ENCODE measurements at places on chromosomes 6 and 20.

- DNase-seq, result no peak
These were observed 6.1 kb downstream of the PRDM13 start for GRCh38 chr6:99612551-99613408.

- no peak for DNase-seq
These were observed 18.0 kb downstream of the MRPL14 start for GRCh38 chr6:44109212-44109611.

DNA sequence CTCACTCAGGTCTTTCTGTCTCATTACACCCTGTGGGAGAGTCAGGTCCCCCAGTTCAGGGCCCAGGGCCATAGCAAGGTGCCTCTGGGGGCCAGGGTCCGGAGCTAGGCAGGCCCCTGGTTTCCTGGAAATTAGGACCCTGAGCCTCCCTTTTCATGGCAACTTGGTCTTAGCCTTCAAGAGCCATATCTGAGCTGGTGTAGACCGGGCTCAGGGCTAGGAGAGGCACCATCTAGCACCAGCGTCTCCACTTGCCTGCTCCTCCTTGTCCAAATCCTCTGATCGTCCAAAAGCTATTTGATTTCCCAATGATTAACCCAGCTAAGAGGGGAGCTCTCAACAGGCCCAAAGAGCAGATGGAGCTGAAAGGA is 5.6 kb downstream of the MDFI start:
- DNase-seq, result no peak

DNA sequence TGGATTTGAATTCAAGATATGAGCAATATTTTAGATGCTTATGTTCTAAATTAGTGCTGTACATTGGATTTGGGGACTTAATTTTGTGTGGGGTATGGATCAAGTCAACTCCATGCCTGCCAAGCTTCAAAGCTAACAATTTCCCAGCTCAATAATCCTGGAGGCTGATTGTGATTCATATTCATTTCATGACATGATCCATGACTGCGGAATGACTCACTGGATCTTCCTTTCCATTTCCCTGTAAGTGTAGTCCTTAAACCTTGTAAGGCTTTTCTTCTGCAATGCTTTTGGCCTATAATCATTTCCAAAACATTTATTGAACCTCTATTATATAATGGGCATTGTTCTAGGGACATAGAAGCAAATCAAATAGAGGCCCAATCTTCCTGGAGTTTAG is 44.7 kb upstream of the CCN2 start:
- no peak for DNase-seq

- DNase-seq, result no peak
These were observed 93.5 kb downstream of the MAP3K7 start for GRCh38 chr6:90493332-90493731.

- no peak for DNase-seq
These were observed 103.6 kb upstream of the KCNK16 start for GRCh38 chr6:39426073-39426456.

DNA sequence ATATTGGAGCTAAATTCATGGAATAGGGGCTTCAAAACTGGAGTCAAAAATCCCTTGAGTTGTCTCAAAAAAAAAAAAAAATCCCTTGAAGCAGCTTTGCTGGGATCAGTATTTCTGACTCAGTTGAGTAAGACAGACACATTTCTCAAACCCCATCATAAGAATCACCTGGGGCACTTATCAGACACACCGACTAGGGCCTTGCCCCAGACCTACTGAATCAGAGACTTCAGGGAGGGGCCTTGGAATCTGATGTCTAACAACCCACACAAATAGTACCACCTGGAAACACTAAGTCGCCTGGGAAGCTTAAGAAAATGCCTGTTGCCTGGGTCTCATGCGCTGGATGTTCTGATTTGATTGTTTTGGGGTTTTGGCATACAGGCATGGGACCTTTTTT is 44.9 kb upstream of the RNF144B start:
- no peak for DNase-seq

DNA sequence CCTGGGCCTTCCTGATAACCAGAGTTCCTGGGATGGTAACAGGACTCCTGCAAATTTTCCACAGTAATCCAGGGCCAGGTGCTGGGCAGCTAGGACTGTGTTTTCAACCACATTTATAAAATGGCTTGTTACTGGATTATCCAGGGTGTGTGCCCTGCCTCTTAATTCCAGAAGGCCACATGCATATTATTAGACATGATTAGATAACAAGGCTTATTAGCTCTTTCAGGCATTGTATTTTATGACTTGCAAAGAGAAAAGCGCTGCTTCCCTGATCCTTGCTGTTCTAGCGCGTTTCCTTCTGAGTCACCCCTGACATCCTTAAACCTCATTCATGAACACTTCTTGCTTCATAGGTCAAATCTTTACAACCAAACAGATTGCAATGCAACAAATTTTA is 208.6 kb downstream of the UST start:
- DNase-seq, result no peak

- DNase-seq, result no peak
These were observed 21.0 kb downstream of the LATS1 start for GRCh38 chr6:149696901-149697300.

GRCh38 chr20:25205277-25206062 is 10.0 kb downstream of the ENTPD6 start:
- no peak for DNase-seq

GRCh38 chr6:30556066-30556905 is at the start of gene GNL1:
Gene GNL1 (minus strand): TSS chr6:30556489. CDS start chr6:30556203, 286 bp downstream.
- peak; percentile 35 for DNase-seq

GRCh38 chr20:39132511-39132910 is 170.4 kb downstream of the DHX35 start:
- DNase-seq, result no peak

- DNase-seq, result no peak
These were observed 430.8 kb upstream of the RUNX2 start for GRCh38 chr6:44897316-44897715.

GRCh38 chr6:113632220-113632864 is 224.8 kb upstream of the MARCKS start:
- no peak for DNase-seq

DNA sequence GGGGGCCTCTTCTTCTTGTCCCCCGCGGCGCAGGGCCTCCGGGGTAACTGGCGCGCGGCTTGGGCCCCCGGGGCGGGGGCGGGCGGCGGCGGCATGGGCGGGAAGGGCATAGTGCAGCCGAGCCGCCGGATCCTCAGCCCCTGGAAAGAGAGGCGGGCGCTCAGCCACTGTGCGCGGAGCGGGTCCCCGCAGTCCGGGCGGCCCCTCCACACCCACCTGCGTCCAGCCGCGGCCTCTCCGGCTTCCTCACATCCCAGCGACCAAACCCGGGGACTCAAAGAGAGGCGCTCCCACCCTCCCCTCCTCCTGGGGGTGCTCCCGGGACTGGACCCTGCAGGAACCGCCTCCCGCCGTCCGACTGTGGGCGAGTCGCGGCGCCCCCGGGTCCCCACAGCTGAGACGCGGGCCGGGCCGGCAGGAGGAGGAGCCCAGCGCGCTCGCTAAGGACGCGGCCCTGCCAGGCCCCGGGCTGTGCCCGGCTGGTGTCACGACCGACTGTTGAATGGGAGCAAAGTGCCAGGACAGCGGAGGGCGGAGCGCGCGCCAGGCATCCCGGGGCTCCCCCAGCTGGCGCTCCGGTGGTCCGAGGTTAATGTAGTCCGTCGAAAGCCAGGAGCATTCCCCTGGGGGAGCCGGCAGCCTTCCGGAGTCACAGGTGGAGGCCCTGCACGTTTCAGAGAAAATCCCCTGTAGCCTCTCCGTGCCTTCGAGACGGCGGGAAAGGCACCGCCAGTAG is at the start of gene PRR18:
PRR18 (minus strand) TSS at position 360 of the 736 bp plus-strand sequence; CDS start at position 110, 250 bp downstream.
- no peak for DNase-seq

GRCh38 chr6:169542491-169542890 is 159.3 kb downstream of the WDR27 start:
- no peak for DNase-seq

- no peak for DNase-seq
These were observed 158.1 kb upstream of the PROKR2 start for GRCh38 chr20:5474646-5475550.

- no peak for DNase-seq
These were observed 135.1 kb downstream of the TMEM242 start for GRCh38 chr6:157188213-157188612.

- no peak for DNase-seq
These were observed 97.6 kb upstream of the ZNF217 start for GRCh38 chr20:53691060-53691810.

- DNase-seq, result no peak
These were observed 894.3 kb downstream of the TFAP2A start for GRCh38 chr6:9520417-9521151.

DNA sequence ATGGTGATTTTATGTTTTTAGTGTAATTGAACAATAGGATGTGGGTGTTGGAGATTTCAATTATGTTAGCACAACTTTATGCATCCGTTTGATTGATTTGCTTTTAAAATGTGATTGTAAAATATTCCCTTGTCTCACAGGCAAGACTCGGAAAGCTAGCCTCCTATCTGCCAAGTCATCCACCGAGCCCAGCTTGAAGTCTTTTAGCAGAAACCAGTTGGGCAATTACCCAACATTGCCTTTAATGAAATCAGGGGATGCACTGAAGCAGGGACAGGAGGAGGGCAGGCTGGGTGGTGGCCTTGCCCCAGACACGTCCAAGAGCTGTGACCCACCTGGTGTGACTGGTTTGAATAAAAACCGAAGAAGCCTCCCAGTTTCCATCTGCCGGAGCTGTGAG is 200.9 kb downstream of the SASH1 start:
- no peak for DNase-seq

DNA sequence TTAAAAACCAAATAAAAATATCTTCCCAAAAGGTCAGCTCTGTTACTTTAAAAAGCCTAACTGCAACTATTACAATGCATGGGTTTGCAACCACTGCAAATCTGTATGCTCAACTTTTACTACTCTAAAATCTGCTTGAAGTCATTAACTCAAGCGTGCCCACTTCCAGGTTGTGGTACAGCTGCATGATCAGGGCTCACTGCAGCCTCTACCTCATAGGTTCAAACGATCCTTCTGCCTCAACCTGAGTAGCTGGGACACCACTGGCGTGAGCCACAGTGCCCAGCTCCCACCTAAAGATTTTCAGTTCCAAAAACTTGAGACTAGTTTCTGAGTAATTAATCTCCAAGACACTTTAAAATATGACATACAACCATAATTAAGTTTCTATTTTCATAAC is 8.2 kb downstream of the DIDO1 start:
- no peak for DNase-seq

GRCh38 chr6:166112580-166112979 is 55.1 kb downstream of the TBXT start:
- DNase-seq, result no peak

GRCh38 chr6:157505912-157506491 is 125.0 kb downstream of the ZDHHC14 start:
- DNase-seq, result no peak

- DNase-seq, result no peak
These were observed 179.9 kb downstream of the CDC5L start for GRCh38 chr6:44567406-44567805.

DNA sequence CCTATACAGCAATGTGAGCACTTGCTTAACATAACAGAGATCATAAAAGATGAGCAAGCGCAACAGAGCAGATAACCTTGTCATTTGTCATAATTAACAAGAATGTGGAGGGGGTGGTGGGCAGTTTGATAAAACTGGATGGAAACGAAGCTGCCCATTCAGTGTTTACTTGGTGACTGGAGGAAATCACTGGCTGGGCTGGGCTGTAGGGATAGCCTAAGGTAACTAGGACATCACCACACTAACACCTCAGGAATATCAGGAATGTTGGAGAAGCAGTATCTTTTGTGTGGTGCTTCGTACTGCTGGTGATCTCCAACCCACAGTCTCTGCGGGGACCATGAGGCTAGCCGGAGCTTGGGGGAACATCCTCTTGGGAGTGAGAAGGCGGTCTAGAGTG is 218.4 kb downstream of the HIVEP2 start:
- no peak for DNase-seq

DNA sequence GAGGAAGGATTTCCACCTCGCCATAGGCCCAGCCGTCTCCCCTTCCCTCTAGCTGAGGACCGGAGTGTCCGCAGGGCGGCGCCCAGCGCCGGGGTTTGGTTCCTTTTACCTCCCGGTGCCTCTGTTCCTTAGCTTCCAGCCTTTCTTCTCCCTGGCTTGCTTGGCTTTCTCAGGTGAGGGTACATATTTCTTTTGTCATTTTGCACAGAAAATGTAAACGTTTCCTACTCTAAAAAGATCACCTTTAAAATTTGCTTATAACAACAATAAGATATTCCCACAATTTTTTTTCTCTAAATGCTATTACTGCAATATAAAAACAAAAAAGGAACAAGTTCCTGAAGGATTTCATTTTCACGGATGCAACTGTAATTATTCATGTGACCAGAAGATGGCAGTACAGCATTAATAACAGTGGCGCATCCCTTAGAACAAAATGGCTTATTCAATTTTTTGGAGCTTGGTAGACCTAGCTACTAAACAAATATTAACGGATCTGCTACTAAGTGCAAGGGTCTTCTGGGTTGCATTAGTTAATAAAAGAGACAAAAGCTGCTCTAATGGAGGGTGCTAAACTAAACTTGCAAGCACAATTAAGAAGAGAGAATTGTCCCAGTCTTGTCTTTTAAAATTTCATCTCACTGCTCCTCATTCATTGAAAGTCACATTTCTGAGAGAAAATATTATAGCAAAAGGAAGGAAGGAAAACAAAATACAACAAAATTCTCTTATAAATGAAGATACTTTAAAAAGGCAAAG is 172.9 kb downstream of the ADGRG6 start:
- peak; percentile 48 for DNase-seq

GRCh38 chr6:43828711-43829110 is 58.7 kb downstream of the VEGFA start:
- DNase-seq, result no peak

GRCh38 chr6:151291722-151292059 is 51.9 kb downstream of the AKAP12 start:
- DNase-seq, result no peak

DNA sequence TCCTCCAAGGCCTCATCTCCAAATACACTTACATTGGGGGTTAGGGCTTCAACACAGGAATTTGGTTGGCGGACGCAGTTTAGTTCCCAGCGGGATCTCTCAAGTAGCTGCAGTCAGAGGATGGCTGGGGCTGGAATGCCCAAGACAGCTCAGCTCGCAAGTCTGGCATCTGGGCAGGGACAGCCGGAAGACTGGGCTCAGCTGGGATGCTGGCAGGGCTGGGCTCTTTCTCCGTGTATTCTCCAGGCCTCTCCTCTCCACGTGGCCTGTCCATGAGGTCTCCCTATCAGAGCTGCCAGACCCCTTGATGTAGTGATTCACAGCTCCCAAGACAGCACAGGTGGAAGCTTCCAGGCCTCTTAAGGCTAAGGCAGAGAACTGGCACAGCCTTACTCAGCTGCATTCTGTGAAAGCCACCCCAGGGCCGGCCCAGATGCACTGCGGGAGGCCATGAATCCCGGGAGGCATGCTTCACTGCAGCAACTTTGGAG is 5.0 kb downstream of the FGD2 start:
- DNase-seq, result no peak
